ELF-1 (cell line): ENCODE measurements at places on chromosomes 2 and 18.

GRCh38 chr2:142805244-142805643, 72.2 kb upstream of the KYNU start:
- no peak for DNase-seq

GRCh38 chr2:232265329-232265728, 113.2 kb upstream of the ALPP start:
- no peak for DNase-seq

GRCh38 chr2:42932271-42933151, 140.1 kb upstream of the HAAO start:
- DNase-seq: no peak

GRCh38 chr2:18991177-18992168, 366.9 kb downstream of the OSR1 start:
- no peak for DNase-seq

- DNase-seq: no peak
These were observed 16.1 kb downstream of the MBOAT2 start for GRCh38 chr2:8987410-8987809.

DNA sequence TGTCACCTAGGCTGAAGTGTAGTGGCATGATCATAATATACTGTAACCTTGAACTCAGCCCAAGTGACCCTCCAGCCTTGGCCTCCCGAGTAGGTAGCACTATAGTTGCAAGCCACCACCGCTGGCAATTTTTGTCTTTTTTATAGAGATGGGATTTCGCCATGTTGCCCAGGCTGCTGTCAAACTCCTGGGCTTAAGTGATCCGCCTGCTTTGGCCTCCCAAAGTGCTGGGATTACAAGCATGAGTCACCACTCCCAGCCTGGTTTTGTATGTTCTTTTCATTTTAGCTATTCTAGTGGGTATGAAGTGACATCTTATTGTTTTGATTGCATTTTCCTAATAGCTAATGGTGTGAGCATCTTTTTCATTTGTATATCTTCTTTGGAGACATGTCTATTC, 11.3 kb upstream of the EXOC6B start:
- DNase-seq: no peak

GRCh38 chr18:12516049-12516630, 108.4 kb downstream of the PRELID3A start:
- DNase-seq: no peak

DNA sequence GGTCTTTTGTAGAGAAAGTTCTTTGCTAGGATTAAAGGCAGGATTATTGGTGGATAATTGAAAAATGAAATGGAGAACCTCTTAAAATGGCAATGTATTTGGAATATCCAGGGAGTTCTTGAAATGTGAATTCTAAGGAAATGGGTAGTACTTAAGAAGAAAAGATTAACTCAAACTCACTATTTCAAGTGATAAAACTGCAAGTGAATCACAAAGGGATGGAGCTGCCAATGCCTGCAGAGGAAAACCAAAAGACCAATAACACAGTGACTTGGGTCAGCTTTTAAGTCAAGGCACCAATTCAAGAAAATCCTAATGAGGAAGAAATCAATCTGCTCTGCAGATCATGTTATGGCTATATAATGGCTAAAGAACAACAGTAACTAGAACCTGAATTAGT, 67.6 kb upstream of the ETAA1 start:
- DNase-seq: no peak
